ENCODE measurements at places on chromosomes 11 and 22.
A peak's percentile ranks its signal among the peaks of the same experiment; 100 is the strongest.

DNA sequence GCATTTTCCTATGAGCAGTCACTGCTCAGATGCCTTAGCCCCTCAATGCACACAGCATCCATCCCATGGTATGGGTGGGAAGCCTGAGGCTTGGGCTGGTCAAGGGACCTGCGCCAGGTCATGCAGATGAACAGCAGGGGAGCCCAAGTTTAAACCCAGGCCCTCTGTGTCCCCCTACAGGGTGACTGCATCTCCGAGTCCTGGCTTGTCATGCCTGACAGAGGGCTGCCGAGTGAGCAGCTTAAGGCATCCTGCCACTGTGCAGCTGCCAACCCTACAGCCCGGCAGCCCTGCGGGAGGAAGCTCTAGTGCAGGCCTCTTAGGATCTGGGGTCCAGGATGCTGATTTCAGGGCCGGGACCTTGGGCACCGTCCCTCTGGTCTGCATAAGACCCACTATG lies 10.0 kb downstream of the IL2RB start:
- DNase-seq: no peak

- DNase-seq: no peak
Measured at GRCh38 chr22:26534171-26534855, 22.0 kb upstream of the TFIP11 start.

- peak; percentile 21 for DNase-seq
Measured at GRCh38 chr22:28883917-28884746, 760 bp downstream of the ZNRF3 start.

- DNase-seq: no peak
Measured at GRCh38 chr11:106446955-106447354, 369.5 kb downstream of the AASDHPPT start.

DNA sequence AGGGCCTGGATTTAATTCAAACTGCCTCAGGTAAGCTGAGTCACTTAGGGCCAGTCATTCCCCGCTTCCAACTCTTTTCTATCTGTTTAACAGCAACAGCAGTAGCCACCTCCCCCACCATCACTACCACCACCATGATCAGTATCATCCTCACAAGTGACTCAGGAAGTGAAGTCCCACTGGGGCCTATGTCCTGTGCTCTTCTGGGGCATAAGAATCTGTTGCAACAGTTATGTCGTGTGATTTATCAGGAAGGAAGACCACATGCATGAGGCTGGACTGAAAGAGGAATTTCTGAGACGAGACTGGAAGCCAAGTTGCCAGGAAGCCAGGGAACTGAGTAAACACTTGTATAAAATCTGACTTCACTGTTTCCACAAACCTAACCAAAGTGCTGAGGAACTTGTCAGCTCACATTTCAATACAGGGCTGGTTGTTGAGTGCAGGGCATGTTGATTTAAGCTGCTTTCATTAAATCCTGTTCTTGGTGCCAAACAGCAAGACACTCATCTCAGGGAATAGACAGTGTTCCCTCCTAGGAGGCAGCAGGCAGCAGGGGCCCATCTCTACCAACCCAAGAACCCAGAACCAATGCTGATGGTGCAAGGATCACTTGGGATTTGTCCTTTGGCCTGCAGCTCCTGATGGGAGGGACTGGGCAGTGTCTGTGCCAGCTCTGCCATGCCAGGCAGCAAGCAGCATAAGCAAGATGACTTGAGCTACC lies 226.7 kb upstream of the NARS2 start:
- no peak for DNase-seq

DNA sequence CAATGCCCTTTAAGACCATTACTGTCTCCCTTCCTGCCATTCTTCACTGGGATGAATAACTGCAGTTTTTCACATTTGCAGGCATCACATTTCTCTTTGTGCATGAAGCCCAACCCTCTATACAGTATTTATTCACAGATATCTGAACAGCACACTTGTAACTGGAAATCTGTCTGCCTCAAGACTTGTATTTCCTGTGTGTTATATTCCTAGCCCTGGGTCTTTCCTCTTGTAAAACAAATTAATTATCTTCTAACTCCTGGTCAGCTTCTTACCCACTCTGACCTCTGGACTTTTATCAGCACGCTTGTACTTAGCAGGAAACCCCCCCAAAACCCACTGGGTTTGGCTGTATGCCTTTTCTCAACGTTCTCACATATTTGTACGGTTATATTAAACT lies 2.0 kb downstream of the CSRP3 start:
- DNase-seq: no peak

DNA sequence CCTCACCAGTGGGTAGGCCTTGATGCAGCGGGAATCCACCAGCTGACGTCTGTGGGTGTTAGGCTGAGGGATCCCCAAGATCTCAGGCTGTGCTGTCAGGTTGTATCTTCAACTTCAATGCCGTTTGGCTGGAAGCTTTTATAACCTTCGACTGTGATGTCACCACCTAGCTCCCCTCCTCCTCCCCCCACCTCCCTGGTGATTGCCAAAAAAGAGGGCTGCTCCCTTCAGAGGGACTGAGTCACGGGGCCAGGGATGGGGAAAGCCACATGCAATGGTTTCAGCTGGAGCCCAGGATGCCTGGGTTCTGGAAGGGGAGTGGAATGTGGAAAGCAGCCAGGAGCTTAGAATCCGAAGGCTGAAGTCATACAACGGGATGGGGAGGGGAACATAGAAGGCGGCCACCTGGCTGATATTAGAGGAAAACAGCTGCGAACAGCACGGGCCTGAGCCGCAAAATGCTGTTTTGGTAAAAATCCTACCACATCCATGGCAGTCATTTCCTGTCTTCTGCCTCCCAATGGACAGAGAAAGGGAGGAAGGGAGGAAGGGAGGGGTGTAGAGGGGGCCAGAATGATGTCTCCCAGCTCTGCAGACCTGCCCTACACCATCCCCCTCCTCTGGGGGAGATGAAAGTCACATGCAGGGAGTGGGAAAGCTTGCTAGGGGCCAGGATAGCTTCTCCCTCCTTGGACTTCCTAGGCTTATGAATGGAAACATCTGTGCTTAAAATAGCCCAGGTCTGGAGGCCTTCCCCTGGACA lies at the start of gene LRRN4CL:
Gene LRRN4CL, minus strand, starts transcription at position 110 of the 763 bp plus-strand sequence. CDS start 1,022 bp downstream, outside the sequence.
- DNase-seq: no peak

GRCh38 chr11:94469416-94469815 lies 24.2 kb downstream of the MRE11 start:
- DNase-seq: no peak

- DNase-seq: no peak
Measured at GRCh38 chr22:48797731-48798130, 1029.9 kb downstream of the BRD1 start.

DNA sequence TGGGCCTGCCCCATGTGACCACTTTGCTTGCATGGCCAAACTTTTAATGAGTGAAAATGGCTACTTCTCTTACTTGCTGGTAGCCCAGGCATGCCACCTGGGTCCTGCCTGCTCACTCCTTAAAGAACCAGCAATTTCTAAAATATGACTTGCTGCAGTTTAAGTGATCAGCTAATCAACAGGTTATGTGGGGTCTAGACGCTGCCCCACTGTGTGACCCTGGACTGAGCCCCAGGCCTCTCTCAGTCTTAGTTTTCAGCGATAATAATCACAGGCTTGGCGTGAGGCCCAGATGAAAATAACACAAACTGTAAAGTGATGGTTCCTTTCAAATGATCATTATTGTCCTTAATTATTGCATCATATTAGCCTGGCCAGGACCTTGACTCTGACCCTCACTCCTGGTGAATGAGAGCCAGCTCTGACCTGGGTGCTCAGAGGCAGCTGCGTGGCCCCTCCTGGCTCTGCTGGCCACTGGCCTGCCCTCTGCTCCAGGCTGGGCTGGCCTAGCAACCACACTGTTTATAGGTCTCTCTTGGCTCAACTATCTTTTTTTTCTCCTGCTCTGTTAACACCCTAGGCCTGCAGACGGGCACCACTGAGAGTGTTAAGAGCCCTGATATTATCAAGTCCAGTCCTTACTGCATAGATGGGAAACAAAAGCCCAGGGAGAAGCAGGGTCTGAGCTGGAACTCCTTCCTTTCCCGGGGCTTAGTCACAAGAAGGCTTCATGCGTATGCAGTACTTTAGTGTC lies 89.7 kb downstream of the RRM1 start:
- no peak for DNase-seq

DNA sequence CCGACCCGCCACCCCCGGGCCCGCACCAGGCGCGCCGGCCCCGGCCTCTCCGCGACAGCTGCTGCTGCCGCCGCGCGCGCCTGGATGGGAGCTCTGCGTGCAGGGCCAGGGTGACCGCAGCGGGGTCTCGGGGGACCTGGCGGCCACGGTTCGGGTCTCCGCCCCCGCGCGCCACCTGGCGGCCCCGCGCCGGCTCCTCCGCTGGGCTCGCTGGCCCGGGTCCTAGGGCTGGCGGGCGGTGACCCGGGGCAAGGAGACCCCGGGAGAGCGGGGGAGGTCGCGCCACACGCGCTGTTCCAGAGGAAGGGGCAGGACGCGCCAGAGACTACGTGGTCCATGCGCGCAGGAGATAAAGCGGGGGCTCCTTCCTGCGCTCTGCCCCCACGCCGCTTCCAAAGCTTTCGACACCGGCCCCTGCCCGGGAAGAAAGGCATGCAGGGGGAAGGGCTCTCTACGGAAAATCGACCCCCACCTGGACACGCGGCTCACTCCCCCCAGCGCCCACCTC lies 562 bp downstream of the SHANK2 start:
- no peak for DNase-seq

GRCh38 chr11:63716046-63716445 lies 34.7 kb downstream of the RTN3 start:
- DNase-seq: no peak

DNA sequence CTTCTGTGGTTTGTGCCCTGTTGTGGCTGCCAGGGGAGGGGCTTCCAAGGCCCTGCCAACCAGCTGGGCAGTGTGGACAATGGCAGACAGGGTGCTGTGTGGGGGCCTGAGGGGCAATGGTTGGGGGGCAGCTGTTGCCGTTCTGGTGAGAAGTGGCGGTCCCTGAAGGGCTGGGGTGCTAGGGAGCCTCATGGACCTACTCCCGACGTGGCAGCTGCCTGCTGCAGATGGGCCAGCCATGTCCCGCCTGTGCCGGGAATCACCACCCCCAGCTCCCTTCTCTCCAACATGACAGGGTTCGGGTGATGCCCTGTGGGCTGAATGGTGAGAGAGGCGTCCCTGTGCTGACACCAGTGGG lies 74.2 kb downstream of the KCNQ1 start:
- no peak for DNase-seq

GRCh38 chr11:37100008-37100407 lies 502.0 kb upstream of the RAG2 start:
- DNase-seq: no peak

- no peak for DNase-seq
Measured at GRCh38 chr11:107769189-107769588, 57.3 kb upstream of the SLN start.

GRCh38 chr22:43988116-43988820 lies 33.0 kb downstream of the SAMM50 start:
- no peak for DNase-seq

GRCh38 chr22:49356428-49356827 lies 471.2 kb downstream of the BRD1 start:
- DNase-seq: no peak

Measured in thymus (tissue), 14 donors.